Uterus (tissue), 4 donors: ENCODE measurements at places on chromosomes 6 and 20. TPM values are rescaled to one million over a fixed set of nuclear protein-coding genes. Genes with fewer than 3 reads are reported as not detected.
A peak's percentile ranks its signal among the peaks of the same experiment; 100 is the strongest.

DNA sequence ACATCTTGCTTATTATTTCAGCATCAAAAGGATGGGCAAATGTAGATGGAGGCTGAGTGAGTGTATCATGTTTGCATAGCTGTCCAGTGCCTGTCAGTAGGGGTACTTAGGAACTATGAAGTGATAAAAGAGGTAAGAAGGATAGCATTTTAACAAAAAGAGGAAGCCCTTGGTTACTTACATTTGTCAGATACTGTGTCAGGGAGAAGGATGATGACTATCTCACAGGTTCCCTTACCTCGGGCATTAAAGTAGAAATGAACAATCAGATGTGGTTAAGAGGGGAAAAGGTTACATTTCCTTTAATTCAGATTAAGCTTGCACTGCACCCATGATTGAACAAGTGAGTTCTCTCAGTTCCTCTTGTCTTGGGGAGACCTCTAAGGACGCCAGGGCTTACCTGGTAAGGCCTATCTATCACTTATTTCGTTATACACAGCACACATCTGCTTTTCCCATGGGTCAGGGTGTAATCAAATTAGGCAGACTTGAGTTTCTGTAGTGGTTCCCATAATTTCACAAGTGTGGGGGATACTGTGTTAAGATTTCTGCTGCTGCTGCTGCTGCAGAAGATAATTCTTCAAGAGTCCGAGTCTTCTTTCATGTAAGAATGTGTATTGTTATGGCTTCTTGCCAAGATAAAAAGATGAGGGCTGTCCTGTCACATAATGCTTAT lies 4.5 kb downstream of the FOXO3 start:
- DNase-seq, result no peak

- DNase-seq, result no peak
These were observed 198.4 kb upstream of the SOX4 start for GRCh38 chr6:21395121-21395520.

GRCh38 chr6:144653885-144654505 lies 368.9 kb downstream of the UTRN start:
- no peak for DNase-seq

GRCh38 chr6:154318721-154319120 lies 37.9 kb downstream of the IPCEF1 start:
- DNase-seq, result no peak

SEL1L2 gene
- total RNA-seq, result 1.0 TPM

DNA sequence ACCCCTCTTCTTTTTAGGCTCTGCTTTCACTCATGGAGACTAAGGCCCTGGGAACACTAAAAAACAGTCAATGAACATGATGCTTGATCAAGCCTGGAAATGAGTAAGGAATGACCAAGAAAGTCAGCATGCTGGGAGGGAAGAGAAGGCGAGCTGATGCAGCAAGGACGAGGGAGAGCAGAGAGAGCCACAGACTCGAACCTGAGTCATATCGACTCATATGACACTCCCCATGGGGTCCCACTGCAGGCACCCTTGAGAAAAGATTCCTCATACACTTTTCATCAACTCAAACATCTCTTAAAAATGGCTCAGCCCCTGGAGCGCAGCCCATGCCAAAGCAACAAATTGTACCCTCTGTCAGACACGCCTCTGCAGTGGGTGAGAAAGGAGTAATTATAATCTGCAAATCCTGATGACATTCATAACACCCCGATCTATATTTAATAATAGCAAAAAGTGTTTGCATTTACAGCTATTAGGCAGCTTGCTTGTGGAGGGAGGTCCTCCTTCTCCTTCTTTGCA lies 127.2 kb downstream of the F13A1 start:
- no peak for DNase-seq

DNA sequence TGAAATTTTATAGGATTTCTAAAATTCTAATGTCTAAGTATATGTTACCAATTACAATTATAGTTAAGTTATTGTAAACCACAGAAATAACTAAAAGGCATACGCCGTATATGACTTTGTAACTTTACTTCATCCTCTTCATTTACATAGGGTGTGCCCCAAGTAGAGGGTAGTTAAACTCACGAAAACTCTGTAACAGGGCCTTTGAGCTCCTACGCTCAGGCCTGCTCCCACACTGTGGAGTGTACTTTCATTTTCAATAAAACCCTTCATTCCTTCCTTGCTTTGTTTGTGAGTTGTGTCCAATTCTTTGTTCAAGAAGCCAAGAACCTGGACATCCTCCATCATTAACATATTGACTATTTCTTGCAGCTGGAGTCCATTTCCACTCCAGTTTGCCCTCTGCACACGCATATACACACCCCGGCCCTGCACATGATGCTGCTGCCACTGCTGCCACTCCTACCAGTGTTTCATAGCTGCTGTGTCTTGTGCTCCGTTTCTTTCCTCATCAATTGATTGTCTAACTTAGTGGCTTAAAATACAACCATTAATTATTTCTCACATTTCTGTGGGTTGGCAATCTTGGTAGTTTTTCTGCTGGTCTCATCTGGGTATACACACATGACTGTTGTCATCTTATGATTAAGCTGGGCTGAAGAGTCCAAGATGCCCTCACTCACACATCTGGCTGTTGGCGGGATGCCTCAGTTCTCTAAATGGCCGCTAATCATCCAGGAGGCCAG lies 33.0 kb upstream of the SCP2D1 start:
- no peak for DNase-seq

DDX43 gene
- total RNA-seq, result 3.7 TPM

DNA sequence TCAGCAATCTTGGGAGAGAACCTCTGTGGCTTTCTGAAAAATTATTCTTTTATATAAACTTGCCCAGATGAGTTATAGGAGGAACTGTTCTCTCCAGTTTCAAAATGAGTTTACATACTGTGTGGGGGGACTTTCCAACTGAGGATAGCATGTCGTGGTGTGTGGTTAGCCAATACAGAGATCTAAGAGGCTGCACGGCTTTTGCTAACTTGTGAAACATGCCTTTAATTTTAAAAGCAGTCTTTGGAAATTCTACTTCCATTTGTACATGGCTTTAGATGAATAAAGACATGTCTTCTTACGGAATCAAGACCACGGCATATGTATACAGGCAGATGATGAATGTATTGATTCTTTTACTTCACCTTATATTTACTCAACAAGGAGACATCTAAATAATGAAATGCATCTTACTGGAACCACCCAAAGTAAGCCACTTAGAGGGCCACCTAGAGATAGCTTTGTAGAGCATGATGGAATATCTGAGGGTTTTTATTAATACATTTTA lies 39.8 kb downstream of the HIVEP1 start:
- no peak for DNase-seq

GRCh38 chr6:28343898-28344677 lies 5.7 kb upstream of the ZKSCAN3 start:
- DNase-seq, result no peak

- no peak for DNase-seq
These were observed 75.5 kb upstream of the CD2AP start for GRCh38 chr6:47402081-47402480.

DNA sequence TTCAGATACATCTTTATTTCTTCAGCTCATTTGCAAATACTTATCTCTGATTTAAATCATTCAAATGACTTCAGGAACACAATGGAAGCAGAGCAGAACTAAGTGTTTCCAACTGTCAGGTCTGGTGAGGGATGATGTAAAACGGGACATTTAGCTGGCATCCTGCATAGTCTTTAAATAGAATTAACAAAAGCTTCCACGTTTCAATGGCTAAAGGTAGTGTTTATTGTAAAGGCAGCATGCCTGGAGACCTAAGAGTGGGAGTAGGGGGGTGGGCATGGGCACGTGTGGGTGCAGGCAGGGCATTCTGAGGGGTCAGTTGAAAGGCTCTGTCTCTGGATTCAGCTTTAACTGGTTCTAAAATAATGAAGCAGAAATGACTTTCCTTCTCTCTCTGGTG lies 174.9 kb downstream of the PLCB1 start:
- no peak for DNase-seq

OARD1 gene
- 21.9 TPM for total RNA-seq

GRCh38 chr6:112214739-112215269 lies 39.6 kb downstream of the LAMA4 start:
- no peak for DNase-seq

DNA sequence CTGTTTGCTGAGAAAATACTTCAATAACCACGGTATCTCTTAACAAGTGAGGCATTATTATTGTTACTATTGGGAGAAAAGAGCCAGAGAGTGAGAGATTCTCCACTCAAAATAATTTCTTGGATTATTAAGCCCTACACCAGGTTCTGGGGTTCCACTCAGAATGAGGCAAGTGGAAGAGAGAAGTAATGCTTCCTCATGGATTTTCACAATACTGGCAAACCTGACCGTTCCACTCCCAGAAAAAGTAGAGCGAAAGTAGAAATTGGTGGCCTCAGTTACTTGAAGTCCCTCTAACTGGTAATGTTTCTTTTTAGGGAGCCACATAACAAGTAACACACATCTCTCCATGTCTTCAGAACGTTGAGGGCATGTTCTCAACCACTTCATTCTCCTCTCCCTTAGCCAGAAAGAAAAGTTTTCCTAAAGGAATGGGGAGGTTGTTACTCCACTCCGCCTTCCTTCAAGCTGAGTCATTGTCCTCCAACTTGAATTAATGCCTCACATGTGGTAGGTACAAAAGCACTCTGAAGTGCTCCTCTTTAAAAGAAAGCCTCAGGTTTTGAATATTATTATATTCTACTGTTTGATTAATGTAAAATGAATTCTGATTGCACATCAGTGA lies 1.9 kb downstream of the BAG2 start:
- peak; percentile 58 for DNase-seq

DNA sequence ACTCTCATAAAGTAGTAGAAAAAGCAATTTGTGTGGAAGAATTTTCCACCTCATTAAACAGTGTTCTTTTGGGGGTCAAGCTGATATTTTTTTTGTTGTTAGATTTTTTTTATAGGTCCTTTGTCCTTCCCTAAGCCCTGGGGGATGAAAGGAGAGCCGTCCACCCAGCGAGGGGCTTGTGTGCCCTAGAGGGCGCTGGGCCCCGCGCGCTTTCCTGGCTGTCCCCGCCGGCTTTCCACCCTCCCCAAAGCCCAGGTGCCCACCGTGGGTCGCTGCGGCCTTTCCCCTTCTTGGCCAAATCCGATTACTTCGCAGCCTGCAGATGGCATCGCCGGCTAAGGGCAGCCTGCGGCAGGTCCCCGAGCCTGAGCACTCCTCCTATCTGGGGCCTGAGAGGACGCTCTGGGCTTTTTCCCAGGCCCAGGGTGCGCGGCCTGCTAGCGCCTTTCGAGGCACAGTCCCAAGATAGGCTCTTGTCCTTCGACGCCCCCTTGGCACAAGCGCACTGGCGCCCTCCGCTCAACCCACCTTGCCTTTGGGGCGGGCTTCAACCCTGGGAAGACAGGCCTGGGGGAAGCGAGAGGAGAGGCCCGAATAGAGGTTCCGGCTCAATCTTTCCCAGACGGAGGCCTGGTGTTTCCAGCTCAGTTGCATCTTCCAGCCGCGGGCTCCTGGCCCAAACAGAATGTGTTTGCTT lies 33.6 kb downstream of the TFAP2A start:
- no peak for DNase-seq

GRCh38 chr6:34352305-34352937 lies 40.0 kb downstream of the NUDT3 start:
- no peak for DNase-seq

ADGRF5 gene
- 32.3 TPM for total RNA-seq
